Hematopoietic multipotent progenitor cell treated with erythropoietin and hydrocortisone succinate and interleukin-3 and kit ligand, for 6 days (in vitro differentiated cells): ENCODE measurements at places on chromosomes 7 and 10.

GRCh38 chr10:75015442-75015841 lies 96.0 kb upstream of the SAMD8 start:
- DNase-seq = no peak

DNA sequence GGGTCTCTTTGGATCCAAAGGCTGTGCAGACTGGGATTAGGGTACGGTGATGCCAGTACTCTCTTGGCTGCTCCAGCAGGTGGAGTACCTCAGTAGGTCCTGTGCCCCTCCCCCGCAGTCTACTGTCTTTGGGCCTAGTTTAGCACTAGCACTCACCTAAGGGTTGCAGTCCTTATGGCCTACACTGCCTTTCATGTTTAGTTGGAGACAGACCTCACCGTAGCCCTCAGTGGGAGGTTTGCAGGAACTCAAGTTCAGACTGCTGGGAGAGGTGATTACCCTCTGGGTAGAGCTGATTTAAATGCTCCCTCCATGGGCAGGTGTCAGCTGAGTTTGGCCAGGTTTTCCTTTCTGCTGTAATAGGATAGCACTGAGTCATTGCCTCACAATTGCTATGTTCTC lies 210.8 kb upstream of the TMEM196 start:
- DNase-seq = peak; percentile 9

- no peak for DNase-seq
These were observed 311.6 kb downstream of the CCDC3 start for GRCh38 chr10:12689893-12690292.

DNA sequence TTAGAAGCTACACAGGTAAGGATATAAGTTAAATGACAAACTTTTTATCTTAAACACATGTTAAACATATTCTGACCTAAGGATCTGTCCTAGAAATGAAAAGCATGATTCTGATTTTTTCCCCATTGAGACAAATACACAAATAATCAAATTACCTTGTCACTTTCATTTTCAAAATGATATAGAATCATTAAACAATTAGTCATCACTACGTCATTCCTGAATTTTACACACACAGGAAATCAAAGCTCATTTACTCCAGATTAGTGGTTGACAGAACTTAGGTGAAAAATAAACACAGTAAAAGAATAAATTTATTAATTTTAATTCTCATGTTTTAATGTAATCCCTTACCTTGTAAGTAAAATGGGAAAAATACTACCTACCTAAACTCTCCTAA lies 89.0 kb downstream of the AASS start:
- DNase-seq = no peak

DNA sequence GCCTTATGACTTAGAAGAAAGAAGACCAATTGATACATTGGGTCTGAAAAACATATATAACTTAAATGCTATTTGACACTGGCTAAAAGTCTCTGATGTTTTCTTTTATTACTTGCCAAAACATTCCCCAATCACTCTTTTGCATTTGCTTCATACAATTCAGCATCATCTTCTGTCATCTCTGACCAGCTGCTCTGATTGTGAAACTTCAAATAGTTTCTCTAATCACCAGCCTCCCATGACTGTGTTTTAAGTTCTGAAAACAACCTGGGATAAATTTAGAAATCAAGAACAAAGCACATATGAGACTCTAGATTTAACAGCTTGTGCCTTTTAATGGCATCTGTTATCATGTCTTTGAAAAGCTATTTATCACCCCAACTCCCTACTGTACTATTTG lies 208.4 kb upstream of the KCND2 start:
- DNase-seq = no peak

- DNase-seq = no peak
These were observed 16.3 kb upstream of the THSD7A start for GRCh38 chr7:11848251-11848650.

DNA sequence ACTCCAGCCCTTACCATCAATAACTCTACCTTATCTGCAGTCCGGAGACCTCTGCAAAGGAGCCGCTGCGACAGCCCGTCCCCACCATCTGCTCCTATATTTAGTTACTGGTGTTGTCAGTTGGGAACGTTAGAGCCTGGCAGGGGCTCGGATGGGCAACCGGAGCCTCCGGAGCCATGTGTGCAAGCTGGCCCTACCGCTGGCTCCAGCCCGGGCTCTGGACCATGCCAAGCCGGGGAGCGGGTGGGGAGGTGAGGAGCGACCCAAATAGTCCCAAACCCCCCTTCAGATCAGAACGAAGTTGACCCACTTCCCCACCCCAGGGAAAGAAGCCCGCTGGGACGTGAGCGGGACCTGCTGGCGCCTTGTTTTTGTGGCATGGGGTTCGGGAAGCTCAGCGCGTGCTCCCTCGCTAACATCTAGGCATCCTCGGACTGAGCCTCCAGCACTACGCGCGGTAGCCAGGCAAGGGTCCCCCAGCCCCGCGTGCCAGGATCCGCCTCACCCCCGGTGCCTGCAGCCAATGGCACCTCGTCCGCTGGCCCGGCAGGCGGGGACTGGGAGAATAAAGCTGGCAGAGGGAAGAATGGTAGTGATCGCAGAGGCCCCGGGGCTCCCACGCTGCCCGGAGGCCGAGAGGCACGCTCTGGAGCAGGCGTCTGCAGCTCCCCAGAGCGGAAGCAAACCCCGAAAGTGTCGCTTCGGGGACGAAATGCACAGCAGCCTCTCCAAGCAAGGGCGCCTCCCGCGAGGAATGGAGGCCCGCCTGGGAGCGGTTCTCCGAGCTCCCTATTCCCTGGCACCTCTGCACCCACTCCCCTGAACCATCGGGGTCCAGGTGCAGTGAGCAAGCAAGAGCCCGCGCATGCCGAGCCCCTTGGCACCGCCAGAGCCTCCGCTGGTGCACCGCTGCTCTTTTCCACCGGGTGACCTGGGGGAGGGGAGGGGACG lies 679 bp downstream of the LRRC20 start:
- DNase-seq = peak; percentile 59

- no peak for DNase-seq
These were observed 2.4 kb downstream of the CYP2E1 start for GRCh38 chr10:133529576-133529946.

GRCh38 chr7:116780966-116781365 lies 81.4 kb upstream of the CAPZA2 start:
- no peak for DNase-seq

DNA sequence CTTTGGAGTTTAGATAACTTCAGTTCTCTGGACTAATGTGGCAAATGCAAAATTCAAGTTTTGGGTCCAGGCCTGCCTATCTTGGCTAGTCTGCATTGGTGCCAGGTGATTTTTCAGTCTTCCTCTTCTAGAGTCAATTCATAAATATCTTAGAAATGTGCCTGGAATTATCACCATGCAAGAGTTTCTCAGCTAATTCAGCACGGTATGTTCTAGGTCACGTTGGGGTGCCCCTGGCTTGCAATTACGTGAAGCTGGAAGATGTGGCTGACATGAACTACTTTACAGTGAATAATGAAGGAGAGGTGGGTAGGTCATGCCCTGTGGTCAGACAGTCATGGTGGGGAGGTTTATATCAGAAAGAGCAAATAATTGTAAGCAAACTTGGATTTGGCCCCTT lies 25.0 kb downstream of the ZDHHC6 start:
- DNase-seq = no peak

DNA sequence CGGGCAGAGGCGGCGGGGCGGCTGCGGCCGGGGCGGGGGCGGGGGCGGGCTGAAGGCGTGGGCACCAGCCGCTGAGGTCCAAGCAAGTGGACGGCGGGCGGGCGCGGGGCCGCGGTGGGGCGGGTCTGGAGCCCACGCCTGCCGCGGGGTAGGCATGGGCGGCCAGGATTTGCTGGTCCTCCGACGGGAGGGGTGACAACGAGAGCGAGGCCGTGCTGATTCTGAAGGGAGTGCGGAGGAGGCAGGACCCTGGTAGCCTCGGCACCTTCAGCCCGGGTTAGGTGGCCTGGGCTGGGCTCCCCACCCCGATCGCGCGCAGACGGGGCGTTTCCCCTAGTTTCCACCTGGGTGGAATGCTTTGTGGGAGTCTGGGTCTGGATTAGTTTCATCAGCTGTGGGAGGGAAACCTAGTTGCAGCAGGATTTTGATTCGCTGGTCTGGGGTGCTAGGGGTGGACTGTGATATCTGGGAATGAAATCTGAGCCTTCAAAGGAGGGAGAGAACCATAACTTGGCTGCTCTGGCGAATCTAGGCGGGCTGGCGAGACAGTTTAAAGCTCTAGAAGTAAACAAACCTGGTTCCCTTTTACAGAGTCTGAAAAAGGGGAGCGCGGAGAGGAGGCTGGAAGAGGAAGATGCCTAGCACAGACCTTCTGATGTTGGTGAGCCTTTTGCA lies 609 bp downstream of the SGPL1 start:
- DNase-seq = peak; percentile 39
